SW 1271 (cell line): ENCODE measurements at places on chromosomes 7 and 10.

DNA sequence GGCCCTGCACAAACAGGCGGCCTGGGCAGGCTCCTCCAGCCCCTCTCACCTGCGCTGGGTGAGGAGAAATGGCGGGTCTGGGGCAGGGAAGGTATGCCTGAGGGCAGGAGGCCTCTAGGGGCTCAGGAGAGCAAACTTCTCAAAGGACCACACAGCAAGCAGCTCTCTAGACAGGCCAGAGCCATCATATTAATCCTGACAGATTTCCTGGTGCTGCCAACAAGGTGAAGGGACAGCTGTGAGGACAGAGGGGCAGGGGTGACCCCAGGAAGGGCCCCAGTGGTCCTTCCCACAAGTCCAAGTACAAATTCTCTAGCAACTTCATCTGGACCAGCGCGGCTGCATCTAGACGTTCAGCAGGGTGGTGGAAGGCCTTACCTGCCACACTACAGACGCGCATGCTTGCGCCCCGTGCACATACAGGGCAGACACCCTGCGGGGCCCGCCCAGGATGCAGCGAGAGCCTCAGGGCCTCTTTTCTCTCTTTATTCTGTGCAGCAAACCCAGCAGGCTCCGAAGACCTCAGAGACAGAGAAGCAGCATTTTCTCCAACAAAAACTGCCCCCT lies 62.1 kb downstream of the ZRANB1 start:
- no peak for DNase-seq

DNA sequence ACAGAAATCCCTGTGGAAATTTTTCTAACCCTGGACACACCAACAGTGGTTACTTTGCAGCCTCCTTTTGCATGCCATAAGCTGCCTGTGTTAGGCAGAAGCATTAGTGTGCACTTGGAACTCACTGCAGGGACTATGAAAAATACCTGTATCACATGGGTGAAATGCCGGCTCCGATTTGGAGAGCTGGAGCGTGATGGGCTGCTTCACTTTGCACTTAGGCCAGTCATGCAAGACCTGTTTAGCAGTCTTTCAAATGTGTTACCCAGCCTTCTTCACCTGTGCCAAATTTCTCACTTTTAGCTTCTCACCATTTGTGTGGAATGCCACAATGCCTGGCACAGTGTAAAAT lies 11.3 kb downstream of the NCOA4 start:
- DNase-seq: no peak

- peak; percentile 87 for DNase-seq
Observed at GRCh38 chr7:116327752-116328151, 117.4 kb downstream of the TES start.

GRCh38 chr7:99949645-99950228 lies 20.3 kb upstream of the GJC3 start:
- no peak for DNase-seq

DNA sequence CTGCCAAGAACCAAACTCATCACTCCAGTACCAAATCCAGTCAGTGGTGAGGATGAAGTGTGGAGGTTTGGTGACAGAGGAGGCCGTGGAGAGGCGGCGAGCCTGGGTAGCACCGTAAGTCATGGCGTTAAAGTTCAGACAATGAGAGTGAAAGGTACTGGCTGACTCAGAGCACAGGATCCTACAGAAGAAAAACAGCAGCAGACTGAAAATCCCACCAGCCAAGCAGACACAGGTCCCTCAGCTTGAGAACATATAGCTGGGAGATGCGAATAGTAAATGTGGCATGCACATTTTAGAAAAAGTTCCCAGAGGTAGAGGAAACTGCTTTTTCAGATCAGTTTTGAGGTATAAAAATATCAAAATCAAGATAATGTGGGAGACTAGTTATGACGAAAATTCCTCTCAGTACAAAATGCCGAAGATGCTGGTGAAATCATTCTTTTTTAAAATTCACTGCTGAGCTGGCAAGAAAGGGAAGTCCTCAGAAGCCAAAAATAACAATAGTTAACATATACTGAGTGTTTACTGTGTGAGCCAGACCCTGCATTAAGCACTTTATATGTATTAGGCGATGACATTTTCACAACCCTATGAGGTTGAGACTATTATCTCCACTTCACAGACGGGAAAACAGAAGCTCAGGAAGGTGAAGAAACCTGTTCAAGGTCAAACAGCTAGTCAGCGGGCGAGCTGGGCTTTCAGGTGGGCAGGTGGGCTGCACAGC lies 20.9 kb downstream of the PARP12 start:
- no peak for DNase-seq

GRCh38 chr10:95788830-95789229 lies 32.9 kb downstream of the ENTPD1 start:
- DNase-seq: no peak

DNA sequence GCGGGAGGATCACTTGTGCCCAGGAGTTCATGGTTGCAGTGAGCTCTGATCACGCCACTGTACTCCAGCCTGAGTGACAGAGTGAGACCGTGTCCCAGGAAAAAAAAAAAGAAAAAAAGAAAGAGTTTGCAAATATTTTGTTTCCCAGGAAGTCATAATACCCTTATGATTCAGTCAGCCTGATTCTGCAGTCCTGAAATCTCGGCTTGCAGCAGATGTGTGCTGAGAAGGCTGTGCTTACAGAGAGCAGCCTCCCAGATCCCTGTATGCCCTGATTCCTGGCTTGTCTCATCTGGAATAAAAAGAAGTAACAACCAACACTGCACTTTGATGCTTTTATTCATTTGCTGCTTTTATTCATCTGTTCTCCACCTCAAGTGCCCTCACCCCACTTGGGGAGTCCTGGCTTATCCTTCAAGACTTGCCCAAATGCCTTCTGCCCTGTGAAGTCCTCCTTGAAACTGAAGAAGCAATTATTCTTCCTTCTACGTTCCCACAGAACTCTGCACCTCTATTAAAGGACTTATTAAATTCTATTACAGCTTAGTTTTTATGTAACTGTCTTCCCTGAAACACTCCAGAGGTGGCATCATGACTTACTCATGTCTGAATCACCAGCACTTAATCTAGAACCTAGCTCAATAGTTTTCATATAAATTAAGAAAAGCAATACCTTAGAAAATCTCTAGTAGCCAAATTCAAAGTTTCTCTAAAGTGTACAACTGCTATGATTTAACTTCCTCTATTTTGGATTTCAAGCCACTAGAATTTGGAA lies 27.7 kb upstream of the BPGM start:
- DNase-seq: no peak

DNA sequence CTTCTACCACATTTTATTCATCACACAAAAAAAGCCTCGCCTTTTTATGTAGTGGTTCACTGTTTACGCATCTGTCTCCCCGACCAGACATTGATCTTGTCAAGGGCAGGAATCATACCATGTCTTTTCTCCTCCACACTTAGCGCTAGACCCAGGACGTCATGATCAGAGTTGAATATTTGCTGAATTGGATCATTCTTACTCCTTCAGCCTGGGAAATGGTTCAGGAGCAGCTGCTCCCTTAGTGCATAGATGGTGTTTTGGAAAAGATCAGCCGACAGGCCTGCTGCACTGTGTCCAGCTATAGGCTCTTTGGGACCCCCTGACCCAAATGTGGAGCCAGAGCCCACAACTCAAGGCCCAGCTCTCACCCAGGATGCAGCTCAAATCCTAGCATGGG lies 249.1 kb upstream of the TMEM72 start:
- no peak for DNase-seq

- DNase-seq: no peak
Observed at GRCh38 chr7:155685070-155685790, 40.8 kb downstream of the RBM33 start.

GRCh38 chr7:131521651-131522163 lies 34.7 kb downstream of the PODXL start:
- no peak for DNase-seq

- DNase-seq: no peak
Observed at GRCh38 chr7:128194533-128195282, 46.4 kb upstream of the LEP start.

DNA sequence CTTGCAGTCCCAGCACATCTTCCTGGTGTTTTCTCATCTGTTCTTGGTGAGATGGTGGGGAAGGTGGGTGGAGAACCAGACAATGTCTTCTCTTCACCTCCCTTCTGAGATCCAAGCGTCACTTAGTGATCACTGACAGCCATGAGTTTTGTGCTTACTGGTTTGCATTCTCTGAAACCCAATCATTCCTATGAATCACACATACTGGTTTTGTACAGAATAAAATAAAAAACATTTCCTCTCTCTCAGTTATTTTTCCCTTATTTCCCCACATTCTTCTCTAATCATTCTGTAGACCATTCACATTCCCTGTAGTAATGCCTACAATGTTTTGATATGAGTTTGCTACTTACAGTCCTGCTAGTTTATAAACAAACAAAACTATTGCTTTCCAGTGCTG lies 143.8 kb upstream of the SLC13A1 start:
- no peak for DNase-seq

GRCh38 chr10:109062371-109062770 lies 860.9 kb downstream of the XPNPEP1 start:
- no peak for DNase-seq

GRCh38 chr10:123491364-123491763 lies 174.8 kb upstream of the GPR26 start:
- DNase-seq: no peak

DNA sequence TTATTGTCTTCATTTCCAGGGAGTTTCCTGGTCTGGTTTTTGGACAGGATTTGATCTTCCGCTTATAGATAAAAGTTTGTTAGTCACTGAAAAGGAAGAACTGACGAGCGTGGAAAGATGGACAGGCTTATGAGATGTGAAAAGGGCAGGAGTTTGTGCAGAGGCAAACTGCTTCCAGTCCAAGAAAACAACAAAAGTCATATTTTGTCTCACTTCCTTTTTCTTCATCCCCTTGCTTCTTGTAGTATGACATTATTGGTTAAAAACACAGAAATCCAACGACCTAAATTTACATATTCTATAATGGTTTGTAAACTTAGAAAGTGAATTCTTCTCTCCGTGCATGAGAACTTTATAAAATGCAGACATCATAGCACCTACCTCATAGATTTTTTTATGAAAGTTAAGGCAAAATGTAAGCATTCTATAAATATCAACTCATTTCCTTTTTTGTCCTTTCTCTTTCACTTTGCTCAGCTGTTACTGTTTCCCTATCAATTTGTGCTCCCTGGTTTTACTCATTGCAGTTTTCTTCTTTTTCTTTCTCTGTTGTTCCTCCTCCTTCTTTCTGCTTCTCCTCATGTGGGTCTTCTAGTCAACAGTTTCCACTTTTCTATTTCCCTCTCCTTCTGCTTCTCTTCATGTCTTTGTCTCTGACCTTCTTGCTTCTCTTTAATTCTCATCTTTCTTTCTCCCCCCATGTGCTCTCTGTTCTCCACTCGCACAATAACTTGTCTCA lies 370.2 kb downstream of the ARL4A start:
- no peak for DNase-seq

DNA sequence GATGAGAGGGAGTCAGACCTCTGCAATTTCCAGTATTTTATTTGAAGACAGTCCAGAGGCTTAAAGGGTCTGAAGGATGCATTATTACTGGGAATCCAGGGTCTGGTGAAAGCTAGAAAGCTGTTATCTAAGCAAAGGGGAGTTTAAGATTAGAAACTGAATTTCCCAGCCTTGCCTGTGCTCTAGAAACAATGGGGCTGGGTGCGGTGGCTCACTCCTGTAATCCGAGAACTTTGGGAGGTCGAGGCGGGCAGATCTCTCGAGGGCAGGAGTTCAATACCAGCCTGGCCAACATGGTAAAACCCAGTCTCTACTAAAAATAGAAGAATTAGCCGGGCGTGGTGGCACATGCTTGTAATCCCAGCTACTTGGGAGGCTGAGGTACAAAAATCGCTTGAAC lies 71.5 kb upstream of the ANLN start:
- DNase-seq: no peak

DNA sequence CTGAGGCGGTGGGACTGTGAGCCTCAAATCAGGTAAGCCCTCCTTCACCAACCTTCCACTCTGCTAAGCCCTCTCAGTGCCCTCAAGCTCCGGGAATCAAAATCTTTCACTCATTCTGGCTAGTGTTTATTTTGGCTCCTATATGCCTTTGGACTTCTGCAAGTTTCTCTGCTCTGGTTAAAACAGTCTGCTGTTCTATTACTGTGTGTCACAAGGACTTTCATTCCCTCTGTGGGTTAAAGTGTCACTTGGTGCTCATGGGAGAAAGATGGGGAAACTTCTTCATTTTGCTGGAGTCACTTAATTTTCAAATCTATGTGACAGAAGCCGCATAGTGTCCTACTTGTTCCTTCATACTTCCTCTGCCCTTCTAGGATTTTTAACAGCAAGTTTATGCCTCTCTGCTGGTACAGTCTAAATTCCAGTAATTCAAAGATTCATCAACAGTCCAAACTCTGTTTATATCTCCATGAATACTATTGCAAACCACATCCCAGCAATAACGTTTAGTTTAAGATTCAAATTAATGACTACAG lies 61.3 kb downstream of the CD36 start:
- no peak for DNase-seq
